MM.1S (cell line): ENCODE measurements at places on chromosomes 2 and 18.

DNA sequence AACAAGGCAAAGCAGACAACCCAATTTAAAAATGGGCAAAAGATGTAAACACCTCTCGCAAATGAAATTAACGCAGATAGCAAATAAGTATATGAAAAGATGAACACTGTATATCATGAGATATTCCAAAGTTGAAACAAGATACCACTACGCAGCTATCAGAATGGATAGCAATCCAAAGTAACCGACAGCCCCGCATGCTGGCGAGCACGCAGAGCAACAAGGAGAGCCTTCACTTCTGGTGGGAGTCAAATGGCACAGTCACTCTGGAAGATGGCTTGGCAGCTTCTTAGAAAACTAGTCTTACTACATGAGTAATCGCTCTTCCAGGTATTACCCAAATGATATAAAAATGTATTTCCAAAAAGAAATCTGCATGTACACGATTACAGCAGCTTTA, 1.4 kb downstream of the NDUFA10 start:
- peaks cover 6% of the 10 kb centered on the region; the same call in 1 of the 2 replicates for H3K4me1 ChIP-seq
- H3K36me3 ChIP-seq: 0 out of 2 replicates have a peak, but pooled peaks cover 4% of the 10 kb centered on the region
- peak overlapping the region; percentile 96 for H3K4me3 ChIP-seq
- no peak overlapping the region for H3K27ac ChIP-seq

GRCh38 chr18:415047-415446, 85.5 kb downstream of the COLEC12 start:
- no peak overlapping the region for H3K4me3 ChIP-seq
- no peaks in the 10 kb centered on the region for H3K36me3 ChIP-seq
- no peaks in the 10 kb centered on the region for H3K27me3 ChIP-seq
- no peaks in the 10 kb centered on the region for H3K4me1 ChIP-seq
- no peak overlapping the region for H3K27ac ChIP-seq
- no peak for DNase-seq

DNA sequence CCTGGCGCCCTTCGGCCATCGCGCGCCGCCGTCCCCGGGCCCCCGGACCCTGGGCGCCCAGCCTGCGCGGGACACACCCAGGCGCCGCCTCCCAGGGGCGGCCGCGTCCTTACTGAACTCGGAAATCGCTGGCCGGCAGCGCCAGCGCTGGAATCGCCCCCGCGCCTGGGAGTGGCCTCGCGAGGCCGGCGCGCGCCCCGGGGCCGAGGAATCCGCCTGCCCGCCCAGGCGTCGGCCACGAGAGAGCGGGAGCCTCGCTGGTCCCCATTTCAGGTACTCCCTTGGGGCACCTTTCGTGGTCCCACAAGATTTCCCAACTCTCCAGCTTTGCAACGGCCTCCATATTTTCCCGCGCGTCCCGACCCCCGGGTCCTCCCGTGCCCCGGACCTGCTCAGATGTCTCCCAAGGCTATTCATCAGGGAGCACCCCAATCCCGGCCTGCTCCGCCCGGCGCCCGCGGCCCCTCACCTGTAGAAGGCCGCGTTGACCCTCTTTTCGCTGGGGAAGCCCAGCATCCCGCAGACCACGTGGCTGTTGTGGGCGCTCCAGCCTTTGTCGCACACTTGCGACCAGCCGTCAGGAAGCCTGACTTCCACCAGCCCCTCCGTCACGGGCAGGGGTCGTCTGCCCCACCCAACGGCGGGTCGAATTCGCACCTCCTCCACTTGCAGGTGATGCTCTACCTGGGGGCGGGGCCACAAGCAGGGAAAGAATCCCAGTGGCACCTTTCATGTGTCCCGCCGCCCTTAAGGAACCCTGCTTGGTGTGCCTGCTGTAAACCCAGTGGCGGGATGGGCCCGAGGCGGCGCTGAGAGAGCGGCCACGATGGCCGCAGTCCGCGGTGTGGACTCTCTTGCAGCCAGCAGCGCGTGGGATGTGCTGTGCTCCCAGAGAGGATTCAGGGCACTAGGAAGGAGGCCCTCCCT, 4.6 kb downstream of the LOXL3 start:
- peaks cover 3% of the 10 kb centered on the region; the same call in 1 of the 2 replicates for H3K4me1 ChIP-seq
- H3K4me3 ChIP-seq: peak overlapping the region; percentile 51
- H3K36me3 ChIP-seq: no peaks in the 10 kb centered on the region
- H3K27me3 ChIP-seq: peaks cover 52% of the 10 kb centered on the region
- no peak overlapping the region for H3K27ac ChIP-seq

- no peaks in the 10 kb centered on the region for H3K4me1 ChIP-seq
- no peaks in the 10 kb centered on the region for H3K36me3 ChIP-seq
- DNase-seq: no peak
- H3K27me3 ChIP-seq: no peaks in the 10 kb centered on the region
Observed at GRCh38 chr18:13232086-13232917, 13.7 kb downstream of the LDLRAD4 start.

DNA sequence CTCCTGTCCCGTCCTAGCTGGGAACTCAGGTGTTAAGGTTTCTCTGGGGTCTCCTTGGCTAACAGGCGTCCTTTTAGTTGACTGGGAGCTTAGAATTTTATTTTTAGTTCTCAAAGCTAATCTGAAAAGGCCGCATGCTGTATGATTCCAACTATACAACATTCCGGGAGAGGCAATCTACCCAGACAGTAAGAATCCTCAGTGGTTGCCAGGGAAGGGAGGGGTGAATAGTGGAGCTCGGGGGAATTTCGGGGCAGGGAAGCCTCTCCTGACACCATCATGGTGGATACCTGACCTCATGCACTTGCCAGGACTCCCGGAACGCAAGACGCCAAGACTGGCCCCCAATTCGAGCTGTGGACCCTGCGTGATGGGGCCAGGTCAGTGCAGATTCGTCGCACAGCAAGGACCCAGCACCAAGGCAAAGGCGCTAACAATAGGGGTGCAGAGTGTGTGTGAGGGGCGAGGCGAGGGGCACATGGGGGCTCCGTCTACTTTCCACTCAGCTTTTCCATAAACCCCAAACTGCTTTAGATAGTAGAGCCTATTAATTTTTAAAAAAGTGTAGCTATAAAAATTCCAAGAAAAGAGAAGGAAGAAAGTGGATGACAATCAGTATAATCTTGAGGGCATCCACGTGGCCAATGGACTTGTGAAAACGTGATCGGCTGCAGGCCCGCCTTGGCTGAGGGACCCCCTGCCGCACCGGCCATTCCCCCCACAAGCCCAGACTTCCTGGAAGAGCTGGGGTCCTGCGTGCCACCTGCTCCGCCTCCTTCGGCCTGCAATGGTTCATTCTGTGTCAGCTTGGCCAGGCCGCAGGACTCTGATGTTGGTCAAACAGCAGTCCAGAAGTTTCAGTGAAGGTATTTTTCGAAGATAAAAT, 17.3 kb downstream of the PDCD1 start:
- no peak overlapping the region for H3K27ac ChIP-seq
- H3K27me3 ChIP-seq: peaks cover 42% of the 10 kb centered on the region
- no peak for DNase-seq
- no peaks in the 10 kb centered on the region for H3K36me3 ChIP-seq
- no peaks in the 10 kb centered on the region for H3K4me1 ChIP-seq

DNA sequence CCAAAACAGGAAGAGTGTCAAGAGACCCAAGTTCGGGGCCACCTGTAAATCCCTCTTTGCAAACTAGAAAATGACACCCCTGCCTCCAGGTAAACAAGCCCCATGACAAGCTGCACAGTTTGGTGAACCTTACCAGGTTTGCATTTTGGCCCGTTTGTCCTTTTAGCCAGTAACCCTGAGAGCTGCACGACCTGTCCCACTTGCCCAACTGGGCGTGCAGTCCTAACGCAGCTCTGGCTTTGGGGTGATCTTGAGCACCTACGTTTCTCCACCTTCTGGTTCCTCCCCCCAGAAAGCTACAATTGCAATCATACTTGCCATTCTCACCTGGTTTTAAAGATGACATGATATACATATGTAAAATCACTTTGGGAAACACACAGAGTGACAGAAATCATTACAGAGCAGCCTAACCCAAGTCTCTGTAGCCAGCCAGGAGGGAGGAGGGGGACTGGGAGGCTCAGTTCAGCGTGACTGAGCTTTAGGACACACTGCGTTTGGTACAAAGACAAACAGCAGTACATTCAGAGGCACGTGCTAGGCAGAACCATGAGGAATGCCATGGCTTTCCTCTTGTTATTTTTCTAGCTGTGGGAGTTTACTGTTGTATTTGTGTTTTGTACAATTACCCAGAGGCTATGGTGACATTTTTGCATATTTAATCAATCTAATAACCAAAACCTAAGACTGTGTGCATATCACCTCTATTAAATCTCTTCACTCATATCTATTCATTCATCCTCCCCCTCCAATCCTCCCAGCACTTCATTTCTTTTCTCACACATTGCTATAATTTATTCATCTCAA, 304.0 kb downstream of the IRS1 start:
- DNase-seq: no peak
- H3K36me3 ChIP-seq: no peaks in the 10 kb centered on the region
- no peaks in the 10 kb centered on the region for H3K27me3 ChIP-seq
- no peak overlapping the region for H3K27ac ChIP-seq

GRCh38 chr2:226552571-226553285, 246.9 kb downstream of the IRS1 start:
- no peak overlapping the region for H3K27ac ChIP-seq
- H3K4me1 ChIP-seq: no peaks in the 10 kb centered on the region
- no peak for DNase-seq
- no peaks in the 10 kb centered on the region for H3K36me3 ChIP-seq

DNA sequence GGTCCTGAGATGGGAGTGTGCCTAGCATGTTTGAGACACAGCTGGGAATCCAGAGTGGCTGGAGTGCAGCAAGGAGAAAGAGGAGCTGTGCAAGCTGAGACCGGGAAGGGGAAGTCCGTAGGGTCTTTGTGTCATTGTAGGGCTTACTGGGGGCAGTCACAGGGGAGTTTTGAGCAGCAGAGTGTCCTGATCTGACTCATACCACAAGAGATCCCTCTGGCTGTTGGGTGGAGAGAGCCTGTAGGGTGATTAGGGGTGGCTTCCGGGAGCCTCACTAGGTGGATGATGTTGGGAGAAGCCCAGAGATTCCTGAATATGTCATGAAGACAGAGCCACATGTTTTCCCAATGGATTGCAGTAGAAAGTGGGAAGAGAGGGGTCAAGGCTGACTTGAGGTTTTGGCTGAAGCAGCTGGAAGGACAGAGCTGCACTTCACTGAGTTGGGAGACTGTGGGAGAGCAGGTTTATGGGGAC, 30.9 kb downstream of the FHOD3 start:
- no peak overlapping the region for H3K4me3 ChIP-seq

DNA sequence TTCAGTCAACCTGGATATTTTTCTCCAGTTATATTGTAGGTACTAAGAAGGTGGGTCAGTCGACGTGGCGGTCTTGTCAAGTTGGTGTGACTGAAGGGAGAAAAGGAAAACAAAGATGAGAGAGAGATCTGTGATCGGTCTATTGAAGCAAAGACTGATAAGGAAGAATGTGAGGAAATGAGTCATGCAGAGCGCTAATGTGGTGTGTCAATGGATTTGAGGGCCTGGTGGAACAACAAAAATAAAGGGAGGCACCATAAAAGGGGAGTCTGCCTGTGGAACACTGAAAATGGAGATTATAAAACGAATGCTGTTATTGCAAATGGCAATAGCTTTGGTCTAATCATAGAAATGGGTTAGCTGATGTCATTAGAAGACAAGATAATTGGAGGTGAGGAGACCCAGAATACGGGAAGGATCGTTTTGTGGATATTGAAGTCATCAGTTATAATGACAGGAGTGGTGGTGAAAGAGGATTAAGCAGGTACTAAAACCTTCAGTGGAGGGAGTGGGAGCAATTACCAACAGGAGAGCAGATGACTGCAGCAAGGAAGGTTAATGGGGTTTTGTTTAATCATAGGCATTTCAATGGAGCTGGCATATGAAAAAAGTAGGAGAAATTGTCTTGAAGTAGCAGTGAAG, 599.1 kb upstream of the FSHR start:
- no peaks in the 10 kb centered on the region for H3K36me3 ChIP-seq
- H3K27ac ChIP-seq: no peak overlapping the region
- DNase-seq: no peak
- no peaks in the 10 kb centered on the region for H3K4me1 ChIP-seq

GRCh38 chr2:205001300-205001966, 456.2 kb downstream of the PARD3B start:
- no peak overlapping the region for H3K4me3 ChIP-seq
- no peak overlapping the region for H3K27ac ChIP-seq
- H3K27me3 ChIP-seq: no peaks in the 10 kb centered on the region
- no peaks in the 10 kb centered on the region for H3K36me3 ChIP-seq
- no peak for DNase-seq
- H3K4me1 ChIP-seq: no peaks in the 10 kb centered on the region

DNA sequence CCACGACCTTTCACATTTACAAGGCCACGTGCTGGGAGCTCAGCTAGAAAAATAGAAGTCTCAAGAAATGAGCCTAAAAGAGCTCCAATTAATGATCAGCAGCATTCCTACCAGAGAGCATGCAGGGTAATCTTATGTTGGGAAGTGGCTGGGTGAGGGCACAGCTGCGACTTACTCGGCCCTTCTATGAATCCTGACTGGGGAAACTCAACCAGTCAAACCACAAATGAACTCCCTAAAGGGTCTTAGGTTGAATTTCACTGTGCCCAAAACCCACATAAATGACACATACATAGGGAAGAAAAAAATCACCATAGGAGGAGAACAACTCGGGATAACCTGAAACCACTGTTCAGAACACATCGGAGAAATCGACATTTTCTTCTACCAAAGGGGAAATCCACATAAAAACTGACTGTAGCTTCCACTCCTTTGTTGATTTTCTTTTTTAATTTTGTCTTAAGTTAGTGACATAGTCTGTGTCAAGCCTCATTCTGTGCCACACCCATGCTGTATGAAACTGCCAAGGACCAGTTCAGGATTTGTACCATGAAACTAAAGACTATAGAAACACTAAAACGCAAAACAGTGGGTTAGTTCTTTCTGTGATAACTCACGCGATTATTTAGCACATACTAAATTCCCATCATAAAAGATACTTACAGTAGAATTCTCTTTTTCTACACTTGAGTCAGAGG, 54.7 kb downstream of the UXS1 start:
- H3K36me3 ChIP-seq: no peaks in the 10 kb centered on the region; the same call in 1 of the 2 replicates
- H3K27ac ChIP-seq: no peak overlapping the region

DNA sequence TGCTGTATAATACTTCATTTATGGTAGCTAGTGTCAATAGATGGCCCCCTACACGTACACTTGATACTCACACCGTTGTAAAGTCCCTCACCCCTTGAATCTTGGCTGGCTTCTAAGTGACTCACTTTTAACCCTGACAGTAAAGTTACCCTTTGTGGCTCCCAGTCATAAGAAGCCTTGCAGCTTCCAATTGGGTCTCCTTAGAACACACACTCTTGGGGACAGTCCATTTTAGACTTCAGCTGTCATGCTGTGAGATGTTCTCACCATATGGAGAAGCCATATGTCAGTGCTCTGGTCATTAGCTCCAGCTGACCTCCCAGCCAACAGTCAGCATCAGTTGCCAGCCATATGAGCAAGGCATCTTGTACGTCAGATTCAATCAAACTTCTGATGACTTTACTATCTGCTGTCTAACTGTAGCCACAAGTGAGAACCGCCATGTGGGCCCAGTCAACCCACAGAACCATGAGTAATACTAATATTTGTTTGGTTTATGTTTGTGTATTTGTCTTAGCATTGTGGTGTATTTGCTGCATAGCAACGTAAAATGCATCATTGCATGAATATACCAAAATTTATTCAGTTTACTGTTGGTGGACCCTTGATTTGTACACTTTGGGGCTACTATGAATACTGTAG, 68.3 kb downstream of the PTPN4 start:
- H3K4me1 ChIP-seq: no peaks in the 10 kb centered on the region
- no peaks in the 10 kb centered on the region for H3K36me3 ChIP-seq
- DNase-seq: no peak
